HL-60 (cell line): ENCODE measurements at places on chromosomes 11 and 22.

- no peak for DNase-seq
These were observed 44.4 kb downstream of the INSC start for GRCh38 chr11:15159085-15159484.

DNA sequence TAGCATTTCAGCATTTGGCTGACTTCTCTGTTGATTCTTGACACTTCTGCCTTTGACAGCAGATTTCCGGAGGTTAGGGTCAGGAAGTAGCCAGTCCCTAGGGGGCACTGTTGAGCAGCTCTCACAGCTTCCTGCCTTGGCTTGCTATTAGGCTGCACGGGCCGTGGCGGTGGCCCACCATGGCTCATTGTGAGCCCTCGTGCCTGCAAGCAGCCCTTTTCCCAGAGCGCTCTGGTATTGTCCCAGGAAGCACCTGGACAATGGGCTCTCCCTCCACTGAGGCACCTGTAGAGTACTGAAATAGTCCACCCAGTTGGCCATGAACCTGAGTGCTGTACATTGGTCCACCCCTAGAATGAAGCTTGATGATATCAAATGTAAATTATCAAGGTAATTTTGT is 100.2 kb upstream of the GAL start:
- DNase-seq, result peak; percentile 18

DNA sequence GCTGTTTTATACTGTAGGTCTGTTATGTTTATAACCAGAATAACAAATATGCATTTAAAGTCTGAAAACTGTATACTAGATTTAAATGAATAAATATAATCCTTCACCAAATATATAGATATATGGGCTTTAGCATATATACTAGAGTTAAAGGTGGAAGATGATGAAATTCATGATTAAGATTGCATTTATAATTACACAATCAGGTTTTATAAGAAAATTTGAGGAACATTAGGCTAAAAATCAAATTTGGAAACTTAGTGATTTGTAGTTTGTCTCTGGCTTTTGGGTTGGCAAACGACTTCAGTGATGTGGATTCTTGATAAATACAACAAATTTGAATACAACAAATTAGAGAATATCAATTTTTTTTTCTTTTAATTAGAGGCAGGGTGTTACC is 10.0 kb downstream of the BCL2L13 start:
- no peak for DNase-seq

DNA sequence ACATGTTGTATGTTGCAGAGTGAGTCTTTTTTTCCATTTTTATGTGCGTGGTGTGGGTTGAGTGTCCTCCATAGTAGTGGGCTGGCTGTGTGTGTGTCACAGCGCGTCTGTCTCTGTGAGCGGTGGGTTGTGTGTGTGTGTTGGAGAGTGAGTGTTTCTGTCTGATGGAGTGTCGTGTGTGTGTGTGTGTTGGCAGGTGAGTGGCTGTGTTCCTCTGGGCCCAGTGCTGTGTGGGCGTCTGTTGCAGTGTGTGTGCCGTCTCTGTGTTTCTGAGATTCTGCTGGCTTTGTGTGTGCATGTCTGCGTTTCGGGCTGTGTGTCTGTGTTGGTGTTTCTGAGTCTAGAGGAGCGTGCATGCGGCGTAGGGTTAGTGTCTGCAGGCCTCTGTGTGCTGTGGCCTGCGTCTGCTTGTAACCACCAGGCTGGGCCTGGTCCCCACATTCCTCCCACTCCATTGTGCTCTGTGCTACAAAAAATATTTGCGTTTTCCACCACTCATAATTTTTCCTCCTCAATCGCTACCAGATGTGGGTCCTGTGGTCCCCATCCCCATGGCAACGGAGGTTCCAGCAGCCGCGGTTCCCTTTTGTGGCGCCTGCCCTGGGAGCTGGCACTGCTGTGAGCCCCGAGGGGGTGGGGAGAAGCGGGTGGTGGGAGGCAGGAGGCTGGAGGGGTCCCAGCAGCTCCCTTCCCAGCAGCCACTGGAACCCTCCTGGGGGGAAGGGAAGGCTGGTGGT is 15.2 kb downstream of the SCARF2 start:
- DNase-seq, result peak; percentile 47

DNA sequence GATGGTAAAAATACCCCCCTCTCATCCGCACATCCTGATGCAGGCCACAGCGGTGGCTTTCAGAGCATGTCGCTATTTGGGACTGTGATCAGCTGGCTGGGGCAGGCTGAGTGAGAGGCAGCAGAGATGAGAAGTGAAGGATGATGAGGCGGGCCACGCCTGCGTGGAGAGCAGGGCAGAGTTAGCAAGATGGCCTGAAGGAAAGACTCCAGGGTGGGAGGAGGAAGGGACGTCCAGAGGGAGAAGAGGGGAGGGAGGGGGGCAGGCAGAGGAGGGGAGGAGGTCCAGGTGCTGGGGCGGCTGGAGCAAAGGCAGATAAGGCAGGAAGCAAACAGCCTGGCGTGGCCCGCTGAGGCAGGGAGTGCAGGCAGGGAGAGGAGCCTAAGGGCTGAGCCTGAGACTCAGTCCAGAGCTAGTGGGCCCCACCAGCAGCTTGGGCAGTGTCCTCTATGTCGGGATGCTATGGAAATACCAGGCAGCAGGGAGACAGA is 29.1 kb downstream of the LRFN4 start:
- no peak for DNase-seq

DNA sequence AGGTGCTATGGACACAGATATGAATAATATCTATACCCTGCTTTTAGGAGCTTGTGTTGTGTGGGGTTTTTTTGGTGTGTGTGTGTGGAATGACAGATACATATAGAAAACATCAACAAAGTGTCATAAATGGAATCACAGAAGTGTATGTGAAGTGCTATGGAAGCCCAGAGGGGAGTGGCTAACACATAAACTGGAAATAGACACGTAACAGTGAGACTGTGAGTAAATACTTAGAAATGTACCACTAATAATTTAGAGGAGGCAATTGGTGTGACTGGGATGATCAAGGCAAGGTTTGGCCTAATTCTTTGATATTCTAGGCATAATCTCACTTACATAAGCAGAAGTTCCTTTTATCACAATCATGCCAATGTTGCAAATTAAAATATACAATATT is 169.3 kb upstream of the TENM4 start:
- no peak for DNase-seq

DNA sequence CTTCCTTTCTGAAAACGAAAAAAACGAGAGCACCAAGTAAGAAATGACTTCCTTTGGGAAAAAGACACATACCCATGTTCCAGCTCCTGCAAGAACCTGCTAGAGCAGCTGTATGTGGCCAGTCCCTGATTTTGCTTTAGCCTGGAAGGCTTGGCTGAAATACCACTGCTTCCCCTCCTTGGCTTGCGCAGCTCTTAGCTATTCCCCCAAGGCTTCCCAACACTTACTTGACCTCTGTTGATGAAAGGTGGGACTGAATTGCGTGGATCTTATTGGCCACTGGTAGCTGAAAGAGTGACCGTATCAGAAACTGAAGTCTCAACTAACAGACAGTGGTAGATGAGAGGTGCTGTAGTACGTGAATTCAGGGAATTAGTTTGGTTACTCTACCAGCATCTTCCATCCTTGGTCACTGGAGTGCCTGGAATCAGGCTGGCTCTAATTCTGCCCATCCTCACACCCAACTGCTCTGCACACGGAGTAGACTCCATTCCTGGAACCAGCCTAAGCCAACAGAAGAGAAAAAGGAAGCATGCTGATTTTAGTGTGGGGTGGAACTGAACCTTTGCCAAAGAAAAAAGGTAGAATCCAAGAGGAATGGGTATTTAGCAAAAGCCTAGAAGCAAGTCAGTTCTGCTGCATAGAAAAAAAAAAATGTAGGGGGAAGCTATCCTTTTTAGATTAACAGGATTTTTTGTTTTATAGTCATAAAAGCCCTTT is 73.8 kb upstream of the CRTAM start:
- no peak for DNase-seq

DNA sequence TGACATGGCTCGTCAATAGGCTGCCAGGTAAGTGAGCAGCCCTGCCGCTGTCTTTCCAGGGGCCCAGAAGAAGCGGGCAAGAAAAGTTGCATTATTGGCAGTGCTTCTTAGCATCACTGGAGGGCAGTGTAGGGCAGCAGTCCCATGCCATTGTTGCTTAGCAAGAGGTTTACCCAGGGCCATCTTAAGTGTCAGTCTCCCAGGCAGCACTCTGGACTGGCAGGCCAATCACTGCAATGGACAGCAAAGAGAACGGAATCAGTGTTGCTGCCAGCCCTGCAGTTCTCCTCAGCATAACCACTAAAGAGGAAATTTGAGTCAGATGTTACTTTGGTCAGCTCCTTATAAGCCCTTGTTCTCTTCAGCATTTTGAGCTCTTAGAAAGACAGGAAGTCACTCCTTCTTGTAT is 13.4 kb upstream of the GRK2 start:
- peak; percentile 53 for DNase-seq

DNA sequence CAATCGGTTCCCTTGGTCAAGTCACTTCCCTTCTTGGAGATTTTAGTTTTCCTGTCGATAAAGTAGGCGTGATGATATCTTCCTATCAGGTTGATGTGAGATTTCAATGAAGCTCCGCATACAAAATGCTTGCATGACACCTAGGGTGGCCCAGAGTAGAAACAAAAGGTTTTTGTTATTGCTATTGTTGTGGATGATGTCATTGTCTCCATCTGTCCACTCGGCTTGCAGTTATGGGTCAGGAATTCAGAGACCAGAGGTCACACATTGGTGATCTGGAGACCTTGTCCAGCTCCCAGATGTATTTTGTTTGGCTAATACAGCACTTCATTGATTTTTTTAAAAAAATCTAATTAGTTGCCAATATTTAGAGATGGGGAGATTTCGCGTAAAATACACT is 382.1 kb downstream of the MN1 start:
- no peak for DNase-seq

DNA sequence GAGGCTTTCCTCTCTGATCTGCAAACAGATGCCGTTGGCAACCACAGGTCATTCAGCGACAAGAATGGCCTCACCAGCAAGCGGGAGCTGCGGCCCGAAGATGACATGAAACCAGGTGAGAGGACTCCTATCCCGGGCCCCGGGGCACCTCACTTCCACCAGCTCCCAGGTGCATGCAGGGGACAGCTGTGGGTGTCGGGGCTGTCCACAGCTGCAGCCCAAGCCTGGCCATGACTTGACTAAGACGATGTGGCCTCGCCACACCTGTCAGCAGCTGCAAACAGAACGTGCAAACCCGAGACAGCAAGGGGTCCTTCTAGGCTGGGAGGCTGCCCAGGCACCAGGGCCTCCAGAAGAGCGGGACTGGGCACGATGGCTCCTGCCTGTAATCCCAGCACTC is 3.6 kb downstream of the GAL start:
- no peak for DNase-seq

GRCh38 chr11:95082576-95083001 is 7.1 kb upstream of the ENDOD1 start:
- no peak for DNase-seq

- no peak for DNase-seq
These were observed 93.8 kb downstream of the MIAT start for GRCh38 chr22:26751217-26751616.

- DNase-seq, result peak; percentile 42
These were observed 15.9 kb downstream of the PGA5 start for GRCh38 chr11:61256710-61257482.

DNA sequence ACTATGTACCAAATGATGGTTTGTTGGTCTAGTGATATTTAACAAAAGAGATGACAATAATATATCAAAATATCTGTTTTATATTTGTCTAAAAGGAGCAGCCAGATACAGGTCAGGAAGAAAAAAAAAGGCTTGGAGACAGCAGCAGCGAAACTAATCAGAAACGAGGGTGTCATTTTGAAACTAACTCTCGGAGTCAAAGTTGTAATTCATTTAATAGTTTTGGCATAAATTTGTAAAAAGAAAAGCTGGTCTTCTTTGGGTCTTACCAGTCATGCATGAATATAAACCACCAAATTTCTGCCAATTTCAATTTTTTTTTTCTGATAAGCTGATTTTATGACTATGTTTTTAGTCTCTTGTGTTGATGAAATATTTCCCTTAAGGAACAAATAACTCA is 25.5 kb downstream of the NPAT start:
- no peak for DNase-seq
